Fibroblast of skin of abdomen (primary cell): ENCODE measurements at places on chromosomes 6 and 20.

GRCh38 chr6:81216668-81217067 is 535.8 kb downstream of the TENT5A start:
- DNase-seq: no peak

- peak; percentile 93 for DNase-seq
Observed at GRCh38 chr6:7267466-7268091, 45.4 kb downstream of the SSR1 start.

- DNase-seq: no peak
Observed at GRCh38 chr6:75483136-75483952, 10.3 kb downstream of the FILIP1 start.

- no peak for DNase-seq
Observed at GRCh38 chr6:43887340-43887858, 117.4 kb downstream of the VEGFA start.

- peak; percentile 40 for DNase-seq
Observed at GRCh38 chr6:119978274-119978889, 628.8 kb upstream of the MAN1A1 start.

- DNase-seq: no peak
Observed at GRCh38 chr6:159642995-159643394, 50.0 kb downstream of the SOD2 start.

DNA sequence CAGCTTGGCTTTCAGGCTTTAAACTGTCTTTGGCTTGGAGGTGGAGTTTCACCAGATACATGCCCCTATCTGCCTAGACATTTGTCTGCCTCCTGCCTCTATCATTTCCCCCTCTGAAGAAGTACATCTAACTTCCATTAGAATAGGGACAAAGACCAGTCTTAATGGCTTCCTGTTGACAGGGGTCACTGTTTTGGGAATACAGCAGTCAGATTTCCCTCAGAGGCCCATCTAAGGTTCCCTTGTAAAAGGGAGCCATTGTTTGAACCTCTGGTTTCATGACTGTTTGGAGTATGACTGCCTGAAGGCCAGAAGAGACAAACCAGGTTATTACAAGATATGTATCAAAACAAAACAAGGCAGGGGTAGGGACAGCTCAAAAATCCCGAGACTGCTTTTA is 665.7 kb upstream of the GJE1 start:
- DNase-seq: no peak

- no peak for DNase-seq
Observed at GRCh38 chr6:21820442-21820841, 226.9 kb downstream of the SOX4 start.

DNA sequence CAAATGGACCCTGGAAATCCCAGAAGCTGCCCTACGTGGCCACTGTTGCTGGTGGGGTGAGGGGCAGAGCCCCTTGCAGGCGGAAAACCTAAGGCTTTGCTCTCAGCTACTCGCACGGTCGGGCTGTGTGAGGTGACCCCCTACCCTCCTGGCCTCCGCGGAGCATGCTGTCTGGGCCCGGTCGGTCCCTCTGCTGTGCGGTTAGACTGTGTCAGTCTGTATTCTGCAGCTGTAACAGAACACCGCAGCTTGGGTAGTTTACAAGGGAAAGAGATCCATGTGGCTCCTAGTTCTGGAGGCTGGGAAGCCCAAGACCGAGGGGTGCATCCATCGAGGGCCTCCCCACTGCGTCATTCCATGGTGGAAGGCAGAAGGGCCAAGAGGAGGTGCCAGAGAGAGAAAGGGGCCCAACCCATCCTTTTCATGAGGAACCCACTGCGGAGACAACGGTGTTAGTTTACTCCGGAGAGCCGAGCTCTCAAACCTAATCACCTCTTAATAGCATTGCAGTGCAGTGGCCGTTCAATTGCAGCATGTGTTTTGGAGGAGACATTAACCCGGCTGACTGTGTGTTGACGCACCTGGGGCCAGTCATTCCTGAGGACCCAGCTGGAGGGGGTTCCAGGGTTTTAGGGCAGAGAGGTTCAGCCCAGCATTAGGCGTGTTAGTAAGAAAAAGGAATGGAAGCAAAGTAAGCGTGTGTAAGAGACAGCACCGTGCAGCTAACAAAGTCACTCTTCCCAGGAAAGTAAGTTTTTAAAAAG is 18.3 kb downstream of the COL9A3 start:
- DNase-seq: no peak

DNA sequence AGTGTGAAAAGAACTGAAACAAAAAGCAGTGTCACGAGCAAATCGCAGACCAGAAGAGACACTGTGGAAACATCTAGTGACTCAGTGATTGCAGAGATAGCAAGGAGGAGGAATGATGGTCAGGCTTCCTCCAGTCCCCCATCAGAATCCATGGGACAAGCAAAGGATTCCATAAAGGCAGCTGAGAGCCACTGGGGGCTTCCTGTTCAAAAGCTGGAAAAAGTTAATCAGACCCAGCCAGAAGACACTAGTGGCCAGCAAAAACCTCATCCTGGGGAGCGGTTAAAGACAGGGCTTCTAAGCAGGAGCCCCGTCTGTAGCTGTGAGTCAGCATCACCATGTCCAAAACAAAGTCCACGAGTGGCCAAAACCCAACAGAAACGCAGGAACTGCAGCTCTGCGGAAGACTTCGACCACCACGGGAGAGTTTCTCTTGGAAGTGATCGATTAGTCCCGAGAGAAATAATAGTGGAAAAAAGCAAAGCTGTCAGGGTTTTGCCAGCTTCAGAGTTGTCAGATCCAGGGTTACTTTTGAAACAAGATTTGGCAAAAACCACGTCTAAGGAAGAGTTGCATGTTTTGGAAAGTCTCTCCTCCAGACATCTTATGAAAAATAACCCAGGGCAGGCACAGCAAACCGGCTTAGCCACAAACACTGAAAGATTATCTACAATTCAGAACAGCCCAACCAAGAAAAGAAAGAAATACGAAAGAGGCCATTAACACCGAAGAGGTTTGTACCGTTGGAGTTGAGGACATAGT is 51.0 kb downstream of the JAG1 start:
- DNase-seq: peak; percentile 61

DNA sequence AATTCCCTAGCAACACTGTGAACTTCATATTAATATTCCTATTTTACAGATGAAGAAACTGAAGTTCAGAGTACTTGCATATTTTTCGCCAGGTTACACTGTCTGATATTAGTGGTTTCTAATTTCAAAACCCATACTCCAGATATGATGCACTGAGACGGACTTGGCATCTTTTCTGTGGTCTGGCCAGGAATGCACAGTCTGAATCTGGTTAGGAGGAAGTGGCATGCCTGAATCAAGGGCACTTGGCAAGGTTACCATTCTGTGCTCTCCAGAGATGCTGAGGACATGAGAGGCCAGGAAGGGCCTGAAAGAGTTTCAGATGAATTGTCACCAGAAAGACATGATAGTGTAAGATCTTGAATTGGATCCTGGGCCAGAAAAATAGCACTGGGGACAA is 150.1 kb downstream of the HAO1 start:
- DNase-seq: peak; percentile 32

DNA sequence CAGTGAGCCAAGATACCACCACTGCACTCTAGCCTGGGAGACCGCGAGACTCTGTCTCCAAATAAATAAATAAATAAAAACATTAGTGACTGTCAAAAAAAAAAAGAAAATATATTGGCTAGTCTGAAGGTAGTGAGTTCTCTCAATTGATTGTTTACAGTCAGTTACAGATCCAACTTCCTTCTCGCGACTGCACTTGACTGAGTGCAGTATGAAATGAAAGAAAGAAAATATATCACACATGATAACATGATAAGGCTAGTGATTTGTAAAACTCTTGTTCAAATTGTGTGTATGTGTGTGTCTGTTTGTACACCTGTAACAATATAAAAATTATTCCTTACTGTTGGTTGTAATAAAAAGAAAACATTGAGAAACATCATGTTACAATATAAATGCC is 7.9 kb downstream of the R3HDML start:
- no peak for DNase-seq

GRCh38 chr6:31651602-31652191 is 764 bp downstream of the BAG6 start:
- DNase-seq: peak; percentile 64

DNA sequence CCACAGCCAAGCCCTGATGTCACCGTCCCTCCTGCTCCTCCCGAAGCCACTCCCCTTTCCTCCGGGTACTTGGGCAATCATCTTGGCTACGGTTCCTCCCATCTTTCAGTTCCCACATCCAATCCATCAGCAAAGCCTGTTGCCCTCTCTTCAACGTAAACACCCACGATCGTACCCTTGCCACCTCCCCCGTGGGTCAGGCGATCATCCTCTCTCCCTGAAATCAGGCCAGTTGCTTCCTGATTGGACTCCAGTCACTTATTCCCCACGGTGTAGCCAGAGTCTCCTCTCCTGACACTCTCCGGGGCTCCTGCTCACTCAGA is 44.5 kb downstream of the SULF2 start:
- DNase-seq: no peak

- no peak for DNase-seq
Observed at GRCh38 chr20:1418350-1418749, 25.5 kb upstream of the FKBP1A start.

GRCh38 chr6:126235363-126235762 is 104.6 kb upstream of the CENPW start:
- DNase-seq: no peak

DNA sequence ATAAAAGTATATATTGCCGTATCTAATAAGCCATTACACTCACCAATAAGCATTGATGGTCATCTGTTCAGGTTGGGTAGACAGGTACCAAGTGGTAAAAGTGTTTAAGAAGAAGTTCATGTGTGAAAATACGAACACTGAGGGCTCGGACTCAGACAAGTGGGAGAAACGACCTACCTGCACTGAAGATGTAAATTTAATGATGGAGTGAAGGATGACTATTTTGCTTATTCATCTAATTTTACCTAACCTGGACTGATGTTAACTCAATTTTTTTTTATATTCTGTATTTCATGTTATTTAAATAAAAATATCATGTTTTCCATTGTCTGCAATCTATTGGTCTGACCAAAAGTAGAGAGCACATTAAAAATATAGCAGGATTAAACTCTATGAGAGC is 469.1 kb upstream of the BTBD3 start:
- DNase-seq: no peak

DNA sequence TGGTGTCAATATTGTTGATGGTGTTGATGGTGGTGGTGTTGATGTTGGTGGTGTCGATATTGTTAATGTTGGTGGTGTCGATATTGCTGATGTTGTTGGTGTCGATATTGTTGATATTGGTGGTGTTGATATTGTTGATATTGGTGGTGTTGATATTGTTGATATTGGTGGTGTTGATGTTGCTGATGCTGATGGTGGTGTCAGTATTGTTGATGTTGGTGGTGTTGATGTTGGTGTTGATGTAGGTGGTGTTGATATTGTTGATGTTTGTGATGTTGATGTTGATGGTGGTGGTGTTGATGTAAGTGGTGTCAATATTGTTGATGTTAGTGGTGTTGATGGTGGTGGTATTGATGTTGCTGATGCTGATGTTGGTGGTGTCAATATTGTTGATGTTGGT is 240.0 kb downstream of the CDH4 start:
- DNase-seq: no peak

DNA sequence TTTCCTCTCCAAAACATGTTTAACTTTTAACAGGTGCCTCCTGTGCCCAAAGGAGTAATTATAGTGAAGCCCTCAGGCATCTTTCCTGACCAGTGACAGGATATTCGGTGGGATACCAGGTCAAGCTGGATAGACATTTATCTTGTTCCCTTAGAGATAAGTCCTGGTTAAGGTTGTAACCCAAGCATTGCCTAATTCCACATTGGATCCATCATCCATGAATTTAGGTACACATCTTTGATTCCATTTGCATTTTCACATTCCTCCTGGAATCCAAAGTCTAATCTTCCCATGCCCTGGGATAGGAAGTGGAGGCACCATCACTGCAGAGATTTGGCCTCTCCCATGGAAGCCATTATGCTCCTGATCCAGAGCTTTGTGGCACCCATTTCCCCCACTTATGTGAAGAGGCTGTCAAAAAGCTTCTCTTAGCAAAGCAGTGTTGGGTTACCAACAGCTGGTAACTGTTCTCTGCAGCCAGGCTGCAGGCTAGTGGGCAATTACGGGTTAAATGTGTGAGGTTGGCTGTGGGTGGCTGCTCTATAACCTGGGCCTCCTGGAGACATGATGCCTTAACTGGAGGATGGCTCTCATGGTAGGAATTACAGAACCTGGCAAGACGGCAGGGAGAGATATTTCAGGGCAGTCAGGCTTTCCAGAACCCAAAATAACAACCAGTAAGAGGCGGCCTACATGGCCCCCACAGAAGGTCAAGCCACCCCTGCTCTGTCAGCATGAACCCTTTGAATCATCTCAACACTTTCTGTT is 96.9 kb upstream of the VGLL2 start:
- DNase-seq: no peak

DNA sequence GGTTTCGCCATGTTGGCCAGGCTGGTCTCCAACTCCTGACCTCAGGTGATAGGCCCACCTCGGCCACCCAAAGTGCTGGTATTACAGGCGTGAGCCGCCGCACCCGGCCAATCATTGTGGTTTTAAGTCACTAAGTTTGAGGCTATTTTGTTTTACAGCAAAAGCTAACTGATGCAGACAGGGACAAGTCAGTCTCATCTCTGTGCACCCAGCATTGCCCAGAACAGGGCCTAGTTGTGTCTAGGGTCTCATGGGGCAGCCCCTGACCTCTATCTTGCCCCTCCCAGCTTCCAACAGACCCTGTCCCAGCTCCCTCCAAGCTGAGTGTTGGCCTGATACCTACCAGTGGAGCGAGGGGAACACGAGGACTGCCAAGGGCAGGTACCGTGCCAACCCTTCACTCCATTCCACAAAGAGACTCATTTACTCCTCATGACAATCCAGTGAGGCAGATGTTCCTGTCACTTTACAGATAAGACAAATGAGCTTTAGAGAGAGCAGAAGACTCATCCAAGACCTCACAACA is 8.9 kb upstream of the RBCK1 start:
- no peak for DNase-seq

DNA sequence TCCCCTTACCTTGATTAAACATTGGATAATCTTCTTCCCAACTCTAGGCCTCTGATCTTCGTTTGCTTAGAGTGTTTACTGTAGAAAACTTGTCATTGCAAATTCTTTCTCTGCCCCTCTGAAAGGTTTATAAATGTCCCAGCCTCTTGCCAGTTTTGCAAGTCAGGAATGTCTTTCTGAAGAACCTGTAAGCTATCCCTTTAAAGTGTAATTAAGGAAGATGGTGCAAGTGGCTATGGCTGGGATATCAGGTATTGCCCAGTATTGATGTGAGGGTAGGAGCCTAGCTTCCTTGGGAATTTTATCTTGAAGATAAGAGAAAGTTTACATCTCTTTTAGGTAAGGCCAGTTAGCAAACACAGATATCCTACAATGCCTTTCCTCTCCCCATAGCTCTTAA is 211.0 kb upstream of the RIMS1 start:
- DNase-seq: no peak

GRCh38 chr6:4503700-4504099 is 272.5 kb upstream of the CDYL start:
- DNase-seq: no peak
